ENCODE measurements at places on chromosomes 4 and X.

GRCh38 chrX:137212078-137212632, 178.4 kb upstream of the GPR101 start:
- DNase-seq: no peak

DNA sequence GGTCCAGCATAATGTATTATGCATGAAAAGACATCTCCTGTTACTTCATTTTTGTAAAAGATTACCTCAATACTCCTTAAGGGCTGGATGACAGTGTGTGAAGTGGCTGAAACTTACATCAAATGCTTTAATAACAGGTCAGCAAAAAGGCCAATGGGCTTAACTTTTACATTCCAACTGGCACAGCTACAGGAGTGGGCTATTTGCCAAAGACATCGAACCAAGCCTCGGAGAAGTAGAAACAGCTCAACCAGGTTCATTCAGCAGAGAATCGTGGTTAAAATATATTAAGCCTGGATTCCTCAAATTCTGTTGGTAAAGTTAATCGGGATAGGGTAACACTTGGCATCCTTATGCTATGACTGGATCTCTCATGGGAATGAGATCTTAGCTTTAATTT, 639.7 kb downstream of the TRIML1 start:
- no peak for DNase-seq

DNA sequence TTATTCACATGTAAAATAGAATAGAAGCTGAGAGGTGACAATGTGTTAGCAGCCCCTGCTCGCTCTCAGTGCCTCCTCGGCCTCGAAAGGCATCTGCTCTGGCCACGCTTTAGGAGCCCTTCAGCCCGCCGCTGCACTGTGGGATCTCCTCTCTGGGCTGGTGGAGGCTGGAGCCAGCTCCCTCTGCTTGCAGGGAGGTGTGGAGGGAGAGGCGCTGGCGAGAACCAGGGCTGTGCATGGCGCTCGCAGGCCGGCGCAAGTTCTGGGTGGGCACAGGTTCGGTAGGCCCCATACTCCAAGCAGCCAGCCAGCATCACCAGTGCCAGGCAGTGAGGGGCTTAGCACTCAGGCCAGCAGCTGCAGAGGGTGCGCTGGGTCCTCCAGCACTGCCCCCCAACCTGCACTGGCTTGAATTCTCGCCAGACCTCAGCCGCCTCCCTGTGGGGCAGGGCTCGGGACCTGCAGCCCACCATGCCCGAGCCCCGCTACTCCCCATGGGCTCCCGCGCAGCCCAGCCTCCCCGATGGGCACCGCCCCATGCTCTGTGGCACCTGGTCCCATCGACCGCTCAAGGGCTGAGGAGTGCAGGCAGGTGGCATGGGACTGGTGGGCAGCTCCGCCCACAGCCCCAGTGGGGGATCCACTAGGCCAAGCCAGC, 1346.7 kb upstream of the IGFBP7 start:
- DNase-seq: no peak

DNA sequence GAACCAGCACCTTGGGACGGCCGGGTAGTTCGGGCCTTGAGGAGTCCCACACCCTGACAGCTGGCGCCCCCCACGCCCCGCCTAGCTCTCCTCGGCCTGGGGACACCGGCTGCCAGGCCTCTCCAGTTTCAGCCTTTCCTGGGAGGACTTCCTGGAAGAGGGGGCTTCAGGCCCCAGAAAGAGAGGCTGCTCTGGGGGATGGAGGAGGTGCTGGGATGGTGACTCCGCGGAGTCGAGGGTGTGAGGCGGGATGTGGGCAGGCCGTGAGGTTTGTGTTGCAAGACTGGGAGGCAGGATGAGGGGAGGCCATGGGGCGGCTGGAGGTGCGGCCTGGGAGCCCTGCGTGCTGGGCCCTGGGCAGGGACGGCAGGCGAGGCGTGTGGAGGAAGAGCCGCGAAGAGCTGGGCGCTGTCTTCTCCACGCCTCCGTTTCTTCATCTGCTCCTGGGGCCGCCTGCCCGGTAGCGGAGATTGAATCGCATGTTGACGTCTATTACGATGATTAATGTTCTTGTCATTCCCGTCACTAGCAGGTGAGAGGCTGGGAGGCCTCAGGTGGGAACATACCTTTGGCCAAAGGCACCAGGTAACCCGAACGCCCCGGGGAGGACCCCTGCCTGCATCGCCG, 918 bp upstream of the FGFRL1 start:
- DNase-seq: peak; percentile 75

DNA sequence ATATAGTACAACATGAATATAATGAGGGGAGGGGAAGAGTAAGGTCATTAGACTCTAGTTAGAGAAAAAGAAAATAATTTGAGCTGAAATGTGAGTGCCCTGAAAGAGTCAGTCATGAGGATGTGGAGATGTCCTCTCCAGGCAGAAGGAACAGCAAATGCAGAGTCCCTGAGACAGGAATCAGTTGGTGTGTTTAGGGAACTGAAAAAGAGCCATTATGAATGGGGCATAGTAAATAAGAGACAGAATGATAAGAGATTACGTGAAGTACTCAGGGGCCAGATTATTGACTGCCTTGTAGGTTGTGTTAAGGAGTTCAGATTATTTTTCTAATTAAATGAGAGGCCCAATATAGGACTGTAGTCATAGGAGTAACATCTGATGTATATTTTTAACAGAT, 147.0 kb downstream of the PDLIM5 start:
- no peak for DNase-seq

DNA sequence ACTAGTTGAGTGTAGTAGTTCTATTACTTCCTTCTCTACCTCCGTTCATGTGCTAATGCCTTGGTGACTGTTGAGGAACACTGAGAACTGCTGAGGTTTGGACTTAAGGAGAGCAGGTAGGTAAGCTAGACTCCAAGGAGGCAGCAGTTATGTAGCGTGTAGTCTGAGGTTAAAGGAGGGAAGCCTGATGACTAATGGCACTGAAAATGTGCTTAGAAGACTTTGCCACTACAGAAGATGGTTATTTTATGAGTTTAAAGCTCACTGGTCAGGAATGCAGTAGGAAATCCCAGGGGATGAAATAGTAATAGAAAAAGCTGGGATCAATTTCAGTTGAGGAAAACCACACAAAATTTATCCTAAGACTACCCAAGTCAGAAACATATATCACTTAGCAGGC, 1077.3 kb downstream of the RAPGEF2 start:
- DNase-seq: no peak

GRCh38 chr4:40693946-40694345, 55.8 kb upstream of the NSUN7 start:
- no peak for DNase-seq

DNA sequence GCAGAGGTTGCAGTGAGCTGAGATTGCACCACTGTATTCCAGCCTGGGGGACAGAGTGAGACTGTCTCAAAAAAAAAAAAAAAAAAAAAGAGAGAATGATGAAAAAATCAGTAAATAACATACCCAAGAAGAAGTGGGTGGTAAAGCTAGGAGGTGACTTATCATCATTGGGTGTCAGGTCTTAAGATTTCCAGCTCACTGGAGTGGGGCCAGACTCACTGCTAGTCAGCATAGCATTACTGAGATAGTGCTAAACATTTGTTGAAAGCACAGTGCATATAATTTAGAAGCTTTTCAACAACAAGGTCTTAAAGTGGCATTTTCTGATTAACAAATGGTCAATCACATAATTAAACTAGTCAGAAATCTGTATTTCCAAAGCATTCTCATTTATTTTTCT, 221.8 kb upstream of the GYPA start:
- DNase-seq: no peak

GRCh38 chr4:179631321-179631720, 2189.1 kb upstream of the AGA start:
- DNase-seq: no peak

- DNase-seq: no peak
Measured at GRCh38 chrX:13716905-13717304, 17.5 kb downstream of the TRAPPC2 start.

- no peak for DNase-seq
Measured at GRCh38 chrX:39158801-39159657, 357.8 kb downstream of the MID1IP1 start.

DNA sequence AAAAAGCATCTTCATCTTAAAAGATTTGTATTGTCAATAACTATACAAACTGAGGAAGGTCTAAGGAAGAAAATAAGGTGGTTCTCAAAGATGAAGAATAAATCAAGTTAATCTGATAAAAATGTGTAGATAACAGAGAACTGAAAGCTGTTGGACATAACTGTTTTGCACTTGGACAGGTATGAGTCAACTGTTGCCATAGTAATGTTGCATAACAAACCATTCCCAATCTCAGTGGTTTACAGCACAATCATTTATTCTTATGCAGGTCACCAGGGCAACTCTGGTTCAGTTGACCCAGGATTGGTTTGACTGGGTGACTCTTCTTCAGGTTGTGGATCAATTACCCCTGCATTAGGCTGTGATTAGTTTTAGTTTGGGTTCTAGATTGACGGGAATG, 2197.7 kb downstream of the ARAP2 start:
- DNase-seq: no peak

GRCh38 chr4:6474705-6475457, 2.5 kb upstream of the PPP2R2C start:
- no peak for DNase-seq

- no peak for DNase-seq
Measured at GRCh38 chr4:182556580-182556979, 313.4 kb downstream of the TENM3 start.

- DNase-seq: no peak
Measured at GRCh38 chrX:78092296-78092695, 11.8 kb upstream of the PGK1 start.

Data from GF-D8 (cell line).